Sciatic nerve (tissue), 2 donors: ENCODE measurements at places on chromosomes 16 and 17. TPM values are rescaled to one million over a fixed set of nuclear protein-coding genes. Genes with fewer than 3 reads are reported as not detected.

Gene GCSH
- total RNA-seq = 27.8 TPM

Gene TVP23A
- total RNA-seq = 3.3 TPM

Gene GHDC
- 22.7 TPM for total RNA-seq

Gene GPR139
- not detected for total RNA-seq

DNA sequence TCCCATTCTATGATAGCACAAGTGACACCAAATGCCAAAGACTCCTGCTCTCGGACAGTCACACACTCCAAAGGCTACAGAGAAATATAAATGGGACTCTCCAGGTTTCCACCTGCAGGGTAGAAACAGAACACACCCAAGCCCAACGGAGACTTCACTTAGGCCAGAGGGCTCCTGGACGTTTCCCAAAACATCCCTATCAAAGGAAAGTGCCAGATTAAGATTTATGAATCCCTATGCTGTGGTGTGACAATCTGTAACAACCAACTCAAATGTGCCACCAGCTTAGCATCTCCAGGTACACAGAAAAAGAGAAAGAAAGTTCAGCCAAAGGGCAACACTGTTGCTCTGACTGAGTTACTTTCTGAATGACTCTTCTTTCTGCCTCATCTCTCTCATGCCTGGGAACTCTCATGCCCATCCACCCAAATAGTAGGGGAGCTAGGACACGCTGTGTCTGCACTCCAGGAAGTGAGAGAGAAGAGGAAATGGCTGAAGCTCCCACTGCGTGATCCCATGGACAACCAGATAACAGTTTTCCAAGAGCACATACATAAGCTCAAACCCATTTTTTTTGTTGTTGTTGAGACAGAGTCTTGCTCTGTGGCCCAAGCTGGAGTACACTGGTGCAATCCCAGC lies 49.7 kb downstream of the SMG6 start:
- DNase-seq = no peak

DNA sequence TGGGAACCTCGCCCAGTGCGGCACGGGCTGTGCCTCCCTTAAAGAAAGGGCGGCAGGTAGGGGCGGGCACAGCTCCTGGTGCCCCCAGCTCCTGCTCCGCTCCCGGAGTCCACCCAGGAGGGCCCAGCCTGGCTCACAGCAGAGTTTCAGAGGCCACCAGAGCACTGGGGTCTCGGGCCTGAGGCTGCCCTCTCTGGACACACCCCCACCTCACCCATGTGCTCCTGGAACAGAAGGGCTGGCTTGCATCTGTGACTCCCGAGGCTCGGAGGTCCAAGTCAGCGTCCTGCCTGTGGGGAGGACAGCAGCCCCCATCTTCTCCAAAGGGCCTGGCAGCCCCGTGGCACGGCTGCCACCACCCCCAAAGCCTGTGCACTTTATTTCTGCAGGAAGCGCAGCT lies 62.7 kb downstream of the RBFOX3 start:
- DNase-seq = no peak

- no peak for DNase-seq
These were observed 1.8 kb downstream of the NME4 start for GRCh38 chr16:398561-399339.

DNA sequence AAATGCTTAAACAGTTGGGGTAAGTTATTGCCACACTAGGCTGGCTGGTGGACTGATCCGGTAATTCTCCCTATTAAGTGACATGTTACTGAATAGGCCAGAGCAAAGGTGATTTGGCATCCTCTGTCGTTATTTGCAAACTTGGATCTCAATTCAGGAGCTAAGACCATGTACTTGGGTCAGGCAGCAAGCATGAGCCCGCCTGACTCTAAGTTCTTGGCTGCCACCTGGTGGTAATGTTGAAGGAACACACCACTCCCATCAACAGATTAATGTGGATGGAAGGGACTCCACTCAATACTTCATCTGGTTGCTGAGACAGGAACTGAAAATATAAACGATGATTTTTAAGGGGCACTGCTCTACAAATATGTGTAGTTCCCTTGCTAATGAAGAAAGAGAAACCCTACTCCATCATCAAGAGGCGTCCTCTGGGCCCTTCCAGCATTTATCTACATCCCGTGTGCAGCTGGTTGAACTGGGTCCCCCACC lies 70.8 kb downstream of the EMP2 start:
- DNase-seq = no peak

- no peak for DNase-seq
These were observed 279.8 kb upstream of the GOT2 start for GRCh38 chr16:59013930-59014329.

- DNase-seq = no peak
These were observed 330.2 kb downstream of the TMEM114 start for GRCh38 chr16:8260140-8260539.

DNA sequence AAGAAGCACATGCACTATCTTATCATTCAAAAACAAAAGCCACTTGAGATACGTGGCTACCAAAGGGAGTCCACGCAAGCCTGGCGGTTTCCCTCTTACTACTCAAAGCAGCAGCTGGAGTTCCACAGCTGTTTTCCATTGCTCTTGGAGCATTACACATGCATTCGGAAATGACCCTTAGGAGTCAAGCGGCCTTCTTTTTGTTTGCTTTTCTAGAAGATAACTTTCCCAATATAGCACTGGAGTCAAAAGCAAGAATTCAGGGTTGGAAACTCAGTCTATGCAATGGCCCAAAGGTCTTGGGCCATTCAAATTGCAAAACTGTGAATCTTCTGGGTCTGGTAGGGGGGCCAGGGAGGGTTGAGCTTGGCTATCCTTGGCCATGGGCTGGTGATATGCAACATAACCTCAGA lies 97.8 kb upstream of the MAF start:
- peak; percentile 63 for DNase-seq

GRCh38 chr16:76654088-76654820 lies 377.1 kb downstream of the CNTNAP4 start:
- no peak for DNase-seq

GRCh38 chr16:77780378-77780837 lies 8.0 kb upstream of the VAT1L start:
- DNase-seq = no peak

GRCh38 chr16:87126403-87127025 lies 190.7 kb downstream of the C16orf95 start:
- DNase-seq = no peak

GRCh38 chr16:75948441-75948840 lies 222.2 kb upstream of the CPHXL start:
- no peak for DNase-seq

DNA sequence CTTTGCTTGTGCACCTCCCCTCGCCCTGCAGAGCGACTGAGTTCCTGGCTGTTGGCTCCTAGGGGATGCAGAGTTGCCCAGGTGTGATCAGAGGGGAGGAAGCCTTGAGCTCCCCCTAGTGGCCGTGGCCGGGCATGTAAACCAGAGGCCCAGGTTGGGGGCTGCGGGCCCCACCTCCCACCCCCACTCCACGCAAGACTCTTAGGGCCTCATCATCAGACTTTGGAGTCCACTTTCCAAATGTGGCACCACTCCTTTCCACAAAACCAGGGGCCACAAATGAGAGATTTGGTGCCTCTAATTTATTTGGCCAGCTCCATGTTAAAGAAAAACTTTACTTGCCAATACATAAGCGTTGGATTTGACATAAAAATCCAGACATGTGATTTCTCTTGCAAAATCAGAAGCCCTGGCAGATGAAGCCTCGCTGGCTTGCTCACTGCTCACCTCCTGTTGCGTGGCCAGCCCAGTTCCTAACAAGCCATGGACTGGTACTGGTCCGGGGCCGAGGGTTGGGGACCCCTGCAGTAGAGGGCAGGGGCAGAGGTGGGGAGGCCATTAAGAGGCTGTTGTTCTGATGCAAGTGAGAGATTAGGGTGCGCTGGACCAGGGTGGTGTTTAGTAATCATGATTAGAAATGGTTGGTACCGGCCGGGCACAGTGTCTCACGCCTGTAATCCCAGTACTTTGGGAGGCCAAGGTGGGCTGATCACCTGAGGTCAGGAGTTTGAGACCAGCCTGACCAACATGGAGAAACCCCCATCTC lies 28.7 kb upstream of the GAS7 start:
- peak; percentile 75 for DNase-seq

DNA sequence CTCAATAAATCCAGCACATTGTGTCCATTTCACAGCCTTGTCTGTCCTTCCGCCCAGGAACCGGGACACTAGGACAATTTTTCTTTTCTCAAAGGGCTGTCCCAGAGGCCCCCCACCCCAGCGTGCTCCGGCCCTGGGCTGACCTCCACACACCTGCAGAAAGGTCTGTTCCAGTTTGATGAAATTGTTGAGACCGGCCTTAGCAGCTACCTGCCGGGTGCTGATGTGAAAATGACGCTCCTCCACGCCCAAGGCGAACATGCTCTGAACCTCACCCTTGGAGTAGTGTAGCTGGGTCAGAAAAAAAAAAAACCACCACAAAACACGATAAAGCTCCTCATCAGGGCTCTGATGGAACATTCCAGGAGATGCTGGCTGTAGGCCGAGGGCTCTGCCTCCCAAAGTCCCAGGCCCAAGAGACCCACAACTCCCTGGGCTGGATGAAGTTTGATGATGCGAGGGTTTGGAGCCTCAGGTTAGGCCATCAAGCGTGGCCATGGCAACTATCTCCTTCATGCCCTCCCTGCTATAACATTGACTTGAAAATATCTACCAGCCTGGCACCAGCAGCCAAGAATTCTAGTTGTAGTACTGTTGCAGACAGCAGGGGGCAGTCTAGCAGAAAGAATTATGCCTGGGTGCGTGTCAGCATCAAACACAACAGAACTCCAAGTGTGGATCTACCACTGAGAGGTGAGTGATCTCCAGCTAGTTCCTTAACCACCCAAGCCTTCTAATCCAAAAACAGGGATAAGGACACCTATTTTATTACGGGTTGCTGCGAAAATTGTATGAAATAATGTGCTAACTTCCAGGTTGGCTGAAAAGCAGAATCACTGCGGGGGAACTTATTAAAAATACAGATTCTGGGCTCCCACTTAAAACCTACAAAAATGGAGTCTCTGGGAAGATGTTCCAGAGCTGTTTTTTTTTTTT lies 62.1 kb downstream of the RMI2 start:
- DNase-seq = peak; percentile 78

DNA sequence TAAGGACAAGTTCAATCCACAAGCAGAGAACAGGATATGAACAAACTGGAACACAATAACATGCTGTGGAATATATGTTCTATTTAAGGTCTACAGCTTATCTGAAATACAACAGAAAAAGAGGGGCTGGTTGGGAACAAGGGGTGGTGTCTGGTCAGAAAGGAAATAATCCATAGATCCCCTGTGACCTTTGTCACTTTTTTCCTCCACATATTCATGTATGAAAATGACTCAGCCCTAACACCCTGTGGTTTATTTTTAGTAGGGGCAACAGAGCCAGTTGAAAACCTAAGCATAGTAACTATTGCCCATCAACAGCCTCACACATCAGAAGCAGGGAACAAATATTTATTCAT lies 12.3 kb upstream of the SPAG9 start:
- DNase-seq = no peak

GRCh38 chr17:1905190-1905913 lies 75.5 kb downstream of the RPA1 start:
- DNase-seq = no peak
